Activated CD4-positive, alpha-beta T cell treated with anti-CD3 and anti-CD28 coated beads for 1 hour (primary cell): ENCODE measurements at places on chromosomes 5 and 9.

- DNase-seq, result no peak
Measured at GRCh38 chr9:95025213-95026147, 292.0 kb downstream of the FANCC start.

GRCh38 chr5:39541920-39542319 lies 117.1 kb upstream of the DAB2 start:
- no peak for DNase-seq

DNA sequence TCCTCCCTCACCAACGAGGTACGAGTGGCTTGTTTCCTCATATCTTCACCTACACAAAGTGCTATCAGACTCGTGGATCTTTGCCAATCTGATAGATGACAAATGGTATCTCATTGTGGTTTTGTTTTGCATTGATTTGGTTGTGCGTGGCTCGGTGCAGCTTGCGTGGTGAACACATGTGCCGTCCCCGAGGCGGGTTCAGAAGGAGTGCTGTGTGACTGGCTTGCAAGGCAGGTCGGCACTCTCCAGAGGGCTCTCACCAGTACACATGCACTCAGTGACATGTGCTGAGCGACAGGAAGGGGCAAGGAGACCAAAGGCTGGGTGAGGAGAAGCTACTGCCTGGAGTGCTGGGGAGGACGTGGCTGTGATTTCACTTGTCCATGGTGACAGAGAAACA lies 95.3 kb upstream of the PITX1 start:
- no peak for DNase-seq

- DNase-seq, result no peak
Measured at GRCh38 chr5:7686794-7687193, 164.1 kb downstream of the CFAP90 start.

DNA sequence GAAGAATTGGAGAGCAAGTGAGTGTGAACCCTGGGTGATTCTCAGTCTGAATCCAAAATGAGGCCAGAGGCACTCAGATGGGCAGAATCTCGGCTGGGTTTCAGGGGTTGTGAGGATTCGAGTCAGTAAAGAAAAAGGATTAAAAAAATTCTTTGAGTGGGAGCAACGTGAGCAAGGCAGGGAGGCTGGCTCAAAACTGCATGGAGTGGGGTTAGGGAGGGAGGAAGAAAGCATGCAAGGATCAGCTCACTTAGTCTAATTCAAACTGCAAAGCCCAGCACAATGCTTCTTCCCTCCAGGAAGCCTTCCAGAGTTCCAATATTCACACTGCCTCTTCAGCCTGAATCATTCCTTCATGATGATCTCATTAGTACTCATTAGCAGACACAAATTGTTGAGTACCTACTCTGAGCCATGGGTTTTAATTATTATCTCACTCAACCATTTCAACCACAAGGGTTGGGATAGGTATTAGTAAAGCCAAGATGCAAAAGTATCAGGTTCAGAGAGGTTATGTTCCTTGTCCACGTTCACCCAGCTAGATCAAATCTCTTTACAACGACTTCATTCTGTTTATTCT lies 95.8 kb downstream of the BRINP1 start:
- no peak for DNase-seq

GRCh38 chr5:122333564-122333963 lies 21.5 kb downstream of the SNCAIP start:
- DNase-seq, result no peak

GRCh38 chr5:136021016-136021405 lies 7.8 kb upstream of the TGFBI start:
- no peak for DNase-seq

DNA sequence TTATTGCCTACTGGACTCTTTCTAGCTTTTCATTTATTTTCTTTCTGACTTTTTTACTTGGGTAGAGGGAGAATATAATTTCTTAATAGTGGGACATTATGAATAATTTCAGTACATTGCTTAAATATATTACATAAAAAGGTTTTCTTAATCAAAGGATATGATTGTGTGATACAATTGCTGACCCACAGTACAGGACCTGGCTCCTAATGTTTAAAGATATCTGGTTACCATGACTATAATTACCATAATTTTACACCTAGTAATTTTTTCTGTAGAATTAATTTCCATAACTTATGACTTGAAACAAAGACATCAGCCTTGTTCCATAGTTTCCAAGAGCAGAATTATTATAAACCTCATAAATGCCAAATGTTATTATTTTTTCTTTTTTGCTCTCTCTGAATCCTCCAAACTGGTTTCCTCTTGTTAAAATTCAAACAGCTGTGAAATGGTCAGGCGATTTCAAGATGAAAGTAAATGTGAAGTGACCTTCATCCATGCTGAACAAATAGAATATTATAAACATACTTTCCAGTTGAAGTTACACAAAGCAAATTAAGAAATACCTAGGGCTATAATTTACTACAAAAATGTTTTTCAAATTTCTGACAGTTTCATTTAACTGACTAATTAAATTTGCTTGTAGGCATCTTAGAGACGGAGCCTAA lies 301.2 kb upstream of the TYRP1 start:
- DNase-seq, result no peak

GRCh38 chr5:136020383-136021015 lies 8.3 kb upstream of the TGFBI start:
- no peak for DNase-seq

- no peak for DNase-seq
Measured at GRCh38 chr9:126642010-126642744, 28.4 kb downstream of the LMX1B start.

GRCh38 chr5:147403651-147404640 lies 105.9 kb downstream of the DPYSL3 start:
- no peak for DNase-seq

- DNase-seq, result no peak
Measured at GRCh38 chr9:8850914-8851313, 1051.3 kb upstream of the DMAC1 start.

GRCh38 chr5:165305596-165305995 lies 1800.2 kb downstream of the MAT2B start:
- DNase-seq, result no peak

GRCh38 chr9:122329597-122329996 lies 41.2 kb upstream of the PTGS1 start:
- no peak for DNase-seq

DNA sequence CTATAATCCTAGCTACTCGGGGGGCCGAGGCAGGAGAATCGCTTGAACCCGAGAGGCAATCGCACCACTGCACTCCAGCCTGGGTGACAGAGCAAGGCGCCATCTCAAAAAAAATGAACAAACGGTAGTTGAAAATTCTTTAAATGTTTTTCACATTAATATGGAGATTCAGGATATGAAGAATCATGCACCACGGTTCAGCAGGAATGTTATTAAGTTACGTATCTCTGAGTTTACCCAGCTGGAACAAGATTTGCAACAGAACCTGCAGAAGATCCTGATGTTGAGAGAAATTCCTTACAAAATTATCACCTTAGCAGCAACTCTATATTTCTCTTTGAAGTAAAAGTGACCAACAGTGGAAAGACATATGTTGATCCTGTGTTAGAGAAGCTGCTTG lies 10.0 kb downstream of the PCDHGA12 start:
- DNase-seq, result no peak

GRCh38 chr9:93682155-93682968 lies 106.0 kb downstream of the PHF2 start:
- DNase-seq, result peak; percentile 42

DNA sequence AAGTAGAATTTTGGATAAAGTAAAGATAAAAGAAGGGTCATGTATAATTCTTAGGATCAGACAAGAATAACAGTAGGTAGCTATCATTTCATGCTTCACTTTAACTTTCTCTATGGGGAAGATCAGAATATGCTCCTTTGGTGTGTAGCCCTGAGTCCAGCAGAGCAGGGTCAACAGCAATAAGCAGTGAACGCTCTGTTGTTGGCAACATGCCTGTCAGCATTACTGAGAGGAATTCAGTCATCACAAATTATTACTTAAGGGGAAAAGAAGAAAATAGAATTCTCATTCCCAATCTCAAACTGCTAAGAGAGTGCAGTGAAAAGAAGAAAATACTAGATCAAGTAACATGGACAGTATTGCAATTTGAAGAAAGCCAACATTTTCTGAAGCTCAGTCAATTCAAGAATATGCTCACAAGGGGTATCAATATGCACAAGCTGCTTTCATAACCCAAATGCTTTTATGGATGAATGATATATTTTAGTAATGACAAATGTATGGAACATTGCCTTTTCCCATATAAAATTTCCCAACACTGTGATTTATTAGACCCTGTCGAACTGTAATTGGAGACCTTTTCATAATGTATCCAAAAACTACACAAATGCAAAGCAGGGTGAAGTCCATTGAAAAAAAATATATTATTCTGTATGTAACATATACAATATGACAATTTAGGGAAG lies 1359.4 kb downstream of the EFNA5 start:
- no peak for DNase-seq

GRCh38 chr5:102718819-102719218 lies 36.3 kb upstream of the PAM start:
- no peak for DNase-seq
